ENCODE measurements at places on chromosomes 1 and 21.

GRCh38 chr21:27954543-27955165 lies 987.8 kb upstream of the ADAMTS5 start:
- DNase-seq: peak; percentile 71

- DNase-seq: no peak
Observed at GRCh38 chr21:31517664-31518414, 141.7 kb upstream of the SOD1 start.

DNA sequence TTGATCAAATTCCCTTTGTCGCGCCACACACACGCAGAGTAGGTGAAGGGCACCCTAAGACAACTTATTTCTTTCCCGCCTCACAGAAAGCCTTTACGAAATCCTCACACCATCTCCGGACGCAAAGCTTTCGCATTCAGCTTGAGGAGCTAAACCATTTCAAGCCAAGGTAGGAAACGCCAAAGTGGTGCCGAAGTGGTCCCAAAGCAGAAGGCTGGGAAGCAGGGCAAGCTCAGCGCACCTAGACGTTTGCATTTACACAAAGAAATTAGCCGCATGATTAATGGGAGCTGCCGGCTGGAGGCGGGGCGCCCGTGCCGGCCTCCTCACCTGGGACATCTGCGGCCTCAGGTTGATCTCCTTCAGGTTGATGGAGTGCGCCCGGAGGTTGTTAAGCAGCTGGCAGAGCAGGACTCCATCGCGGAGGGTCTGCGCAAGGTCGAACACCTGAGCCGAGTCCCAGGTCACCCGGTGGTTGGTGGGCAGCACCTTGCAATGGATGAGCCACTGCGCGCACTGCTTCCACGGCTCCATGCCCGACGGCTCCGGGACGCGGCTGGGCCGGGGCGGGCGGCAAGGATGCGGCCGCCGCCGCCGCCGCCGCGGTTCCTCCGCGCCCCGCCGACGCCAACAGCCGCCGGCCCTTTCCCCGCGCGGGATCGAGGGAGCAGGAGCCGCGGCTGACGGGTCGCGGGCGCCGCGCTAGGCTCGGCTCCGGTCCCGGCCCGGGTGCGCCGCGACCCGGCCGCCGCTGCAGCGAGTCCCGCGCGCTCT lies 457 bp downstream of the VAV3 start:
- no peak for DNase-seq

DNA sequence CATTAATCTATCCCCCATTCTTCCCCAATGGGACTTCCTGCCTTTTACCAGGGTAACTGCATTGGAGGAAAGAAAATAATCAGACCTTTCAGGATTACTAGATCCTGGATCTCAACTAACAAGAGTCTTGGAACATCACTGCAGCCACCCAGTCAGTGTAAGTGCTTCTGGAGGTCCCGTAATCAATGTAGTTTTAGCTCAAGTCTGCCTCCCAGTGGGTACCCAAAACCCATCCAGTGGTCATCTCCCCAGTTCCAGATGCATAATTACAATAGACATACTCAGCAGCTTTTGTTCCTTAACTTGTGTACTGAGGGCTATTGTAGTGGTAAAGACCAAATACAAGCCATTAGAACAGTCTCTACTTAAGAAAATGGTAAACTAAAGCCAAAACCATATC lies 319.1 kb downstream of the GPATCH2 start:
- peak; percentile 20 for DNase-seq

DNA sequence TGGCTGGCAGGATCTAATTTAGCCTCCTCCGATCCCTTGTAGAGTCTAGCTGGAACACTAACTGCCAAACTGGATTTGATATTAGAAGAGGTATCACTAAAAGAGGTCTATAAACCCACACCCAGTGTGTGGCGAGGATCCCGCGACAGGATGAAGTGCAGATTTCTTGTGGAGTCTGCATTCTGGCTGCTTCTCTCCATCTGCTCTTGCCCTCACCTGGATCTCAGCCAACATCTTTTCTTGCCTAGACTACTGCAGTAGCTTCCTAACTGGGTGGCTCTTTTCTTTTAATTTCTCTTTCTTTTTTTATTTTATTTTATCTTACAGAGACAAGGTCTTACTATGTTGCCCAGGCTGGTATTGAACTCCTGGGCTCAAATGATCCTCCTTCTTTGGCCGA lies 48.9 kb upstream of the CAPZB start:
- no peak for DNase-seq

DNA sequence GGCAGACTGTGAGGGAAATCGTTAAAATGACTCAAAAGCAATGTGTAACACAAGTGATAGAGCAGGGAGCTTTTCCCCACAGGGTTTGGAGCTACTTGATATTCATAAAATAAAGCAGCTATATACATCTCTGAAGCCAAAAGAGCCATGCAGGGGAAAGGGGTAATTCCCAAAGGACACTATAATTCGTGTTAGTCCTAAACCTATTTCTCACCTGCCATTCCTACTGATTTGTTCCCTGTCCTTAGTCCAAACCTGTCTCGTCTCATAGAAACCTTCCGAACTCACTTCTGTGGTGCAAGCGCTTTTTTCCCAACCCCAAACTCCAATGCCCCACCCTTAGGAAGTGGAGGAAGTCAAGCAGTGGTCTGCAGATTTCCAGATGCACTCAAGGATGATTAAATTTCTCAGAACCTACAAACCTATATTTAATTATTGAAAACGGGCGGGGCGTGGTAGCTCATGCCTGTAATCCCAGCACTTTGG lies 946 bp upstream of the HNRNPR start:
- no peak for DNase-seq

GRCh38 chr1:109782927-109783326 lies 19.2 kb upstream of the EPS8L3 start:
- DNase-seq: no peak

DNA sequence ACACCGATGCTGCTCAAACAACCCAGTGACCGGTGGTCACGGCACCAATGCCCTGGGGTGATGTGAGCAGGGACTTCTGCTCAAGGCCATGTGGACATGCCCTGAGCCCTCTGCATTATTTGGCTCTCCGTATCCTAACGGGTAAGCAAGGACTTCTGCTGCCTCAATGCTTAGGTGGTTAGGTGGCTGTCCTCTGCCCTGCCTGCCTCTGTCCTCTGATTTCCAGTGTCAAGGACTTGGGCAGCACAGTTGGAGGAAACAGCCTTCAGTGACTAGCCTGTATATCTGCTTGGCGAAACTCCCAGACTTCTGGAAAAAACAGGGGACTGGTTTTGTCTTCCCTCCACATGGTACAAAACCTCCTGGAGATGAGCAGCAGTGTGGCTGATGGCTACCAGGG lies 34.5 kb downstream of the DNAJC11 start:
- DNase-seq: peak; percentile 35

DNA sequence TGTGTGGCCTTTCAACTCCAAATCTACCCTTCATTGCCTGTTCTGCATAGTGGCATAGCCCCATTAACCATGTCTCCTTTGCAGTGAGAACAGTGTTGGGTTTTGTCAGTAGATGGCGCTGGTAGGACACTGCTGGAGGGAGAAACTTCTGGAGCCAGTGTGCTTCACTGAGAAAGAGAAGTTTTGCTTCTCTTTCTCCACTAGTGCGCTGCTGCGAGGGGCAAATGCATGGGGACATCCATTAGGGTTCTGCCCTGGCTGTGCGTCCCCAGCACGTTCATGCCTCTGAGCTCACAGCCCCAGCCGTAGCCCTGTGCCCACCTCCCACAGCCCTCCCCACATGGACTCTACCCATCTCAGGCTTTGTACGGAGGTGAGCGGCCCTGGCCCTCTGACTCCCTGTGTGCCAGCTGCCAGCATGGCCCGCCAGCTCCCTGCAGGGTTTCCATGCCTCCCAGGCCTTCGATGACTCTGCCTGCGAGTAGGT lies 53.1 kb downstream of the RIMS3 start:
- peak; percentile 52 for DNase-seq

- DNase-seq: no peak
Observed at GRCh38 chr1:166062421-166063070, 104.3 kb downstream of the FAM78B start.

DNA sequence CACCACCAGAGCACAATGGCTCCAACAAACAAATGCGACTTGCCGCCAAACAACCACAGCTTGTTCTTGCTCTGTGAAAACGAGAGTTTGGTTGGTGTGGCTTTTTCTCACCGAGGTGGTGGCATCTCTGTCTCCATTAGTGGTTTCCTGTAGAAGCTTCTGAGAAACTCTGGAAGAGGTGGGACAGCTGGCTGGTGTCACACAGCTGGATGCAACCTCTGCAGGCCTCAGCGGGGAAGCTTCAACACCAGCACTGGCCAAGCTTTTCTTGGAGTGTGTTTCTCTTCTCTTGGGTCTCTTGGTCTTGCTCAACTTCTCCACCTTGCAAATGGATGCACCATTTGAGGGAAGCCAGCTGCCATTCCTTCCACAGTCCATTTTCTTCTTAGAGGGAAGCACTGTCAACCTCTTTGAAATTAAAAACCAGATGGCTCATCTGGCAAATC lies 124.8 kb downstream of the KCNN3 start:
- DNase-seq: no peak

DNA sequence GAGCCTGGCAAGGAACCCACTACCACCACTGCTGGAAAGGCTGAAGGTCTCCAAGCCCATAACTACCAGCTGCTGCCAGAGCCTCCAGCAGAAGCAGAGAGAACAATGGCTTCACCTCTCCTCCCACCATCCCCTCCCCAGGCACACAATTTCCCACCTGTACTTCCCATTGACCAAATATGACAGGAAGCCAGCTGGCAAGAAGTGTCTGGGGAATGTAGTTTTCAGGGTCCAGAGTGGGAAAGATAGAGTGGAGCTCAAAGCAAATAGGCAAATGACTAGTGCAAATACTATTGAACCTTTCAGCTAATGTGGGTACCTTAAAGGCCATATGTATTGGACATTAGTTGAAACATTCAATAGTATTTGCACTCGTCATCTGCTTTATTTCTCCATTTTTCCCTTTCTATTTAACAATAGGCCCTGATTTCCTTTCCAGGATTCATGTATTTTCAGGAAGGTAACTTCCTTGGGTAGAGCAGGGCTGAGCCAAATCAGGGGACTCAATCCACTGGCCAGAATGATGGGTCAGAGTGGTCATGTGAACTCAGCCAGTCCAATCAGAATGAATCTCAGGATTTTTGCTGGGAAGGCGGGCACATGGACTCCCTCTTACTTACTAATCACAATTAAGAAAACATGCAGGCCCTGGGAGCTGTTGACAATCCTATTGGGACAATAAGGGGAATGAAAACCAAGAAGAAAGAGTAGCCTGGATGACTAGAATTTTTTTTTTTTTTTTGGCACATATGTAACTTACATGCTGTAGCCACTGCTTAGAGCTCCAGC lies 12.1 kb upstream of the NFYC start:
- DNase-seq: no peak

- DNase-seq: peak; percentile 97
Observed at GRCh38 chr1:28601696-28602095, 9.6 kb downstream of the RAB42 start.

GRCh38 chr1:186569856-186570255 lies 108.9 kb upstream of the PDC start:
- DNase-seq: no peak

DNA sequence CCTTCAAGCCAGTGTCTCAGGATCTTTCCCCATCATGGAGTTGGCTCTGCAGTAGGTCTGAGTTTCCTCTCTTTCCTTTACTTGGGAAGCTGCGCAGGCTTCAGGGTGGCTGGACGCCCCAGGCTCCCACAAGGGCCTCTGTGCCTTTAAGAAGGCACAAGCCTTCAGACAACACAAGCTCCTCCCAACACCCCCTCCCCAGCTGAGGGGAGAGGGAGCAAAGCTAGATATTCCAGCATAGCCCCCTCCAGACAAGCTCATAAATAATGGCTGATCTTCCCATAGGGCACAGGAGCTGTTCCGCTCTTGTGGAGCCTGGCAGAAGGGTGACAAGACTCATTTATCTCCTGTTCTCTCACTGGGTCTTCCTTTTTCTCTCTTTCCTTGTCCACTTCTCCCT lies 27.9 kb upstream of the ATP2B4 start:
- no peak for DNase-seq

GRCh38 chr21:41086569-41086968 lies 81.4 kb upstream of the BACE2 start:
- DNase-seq: no peak

GRCh38 chr21:46117586-46118315 lies 19.8 kb downstream of the COL6A2 start:
- DNase-seq: no peak

Measured in IMR-90 (cell line).